Stimulated activated naive CD8-positive, alpha-beta T cell treated with anti-CD3 and anti-CD28 coated beads, Interleukin-15, amount 100 ng/mL, for 72 hours (primary cell): ENCODE measurements at places on chromosomes 2 and 18.

DNA sequence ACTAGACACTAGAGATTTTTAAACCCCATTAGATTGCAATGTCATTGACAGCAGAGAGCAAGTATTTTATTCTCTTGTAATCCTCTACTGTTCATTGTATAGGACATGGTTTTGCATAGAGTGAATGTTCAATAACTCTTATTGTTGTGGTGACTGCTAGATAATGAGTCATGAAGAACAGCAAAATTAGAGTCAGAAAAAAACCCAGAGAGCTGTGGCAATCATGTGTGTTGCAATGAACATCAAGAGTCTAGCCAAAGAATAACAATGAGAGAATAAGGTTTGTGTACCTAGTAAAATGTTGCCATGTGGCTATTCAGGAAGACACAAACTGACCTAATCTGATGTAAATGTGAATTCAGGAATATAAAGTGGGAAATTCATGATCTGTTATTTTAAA lies 684.0 kb downstream of the DSC3 start:
- DNase-seq = no peak

DNA sequence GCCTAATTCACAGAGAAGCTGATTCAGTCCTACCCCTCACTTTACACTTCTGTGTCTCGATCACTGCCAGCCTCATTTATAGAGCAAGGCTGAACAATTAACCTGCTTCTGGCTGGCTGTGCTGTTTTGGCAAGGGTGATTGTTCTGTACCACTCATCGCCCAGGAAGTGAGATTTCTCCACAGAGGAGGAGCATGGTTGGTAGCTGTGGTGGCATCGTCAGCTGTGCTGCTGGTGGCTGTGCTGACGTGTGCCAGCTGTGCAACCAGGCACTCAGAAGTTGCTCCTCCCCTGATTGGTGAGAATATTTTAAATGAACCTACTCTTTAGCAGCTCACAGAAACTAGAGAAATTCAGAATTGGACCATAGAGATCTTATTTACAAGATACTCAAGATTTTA lies 158.3 kb downstream of the EML6 start:
- DNase-seq = no peak

GRCh38 chr18:13416208-13416607 lies 197.6 kb downstream of the LDLRAD4 start:
- DNase-seq = no peak

- DNase-seq = no peak
Observed at GRCh38 chr2:121955426-121955825, 200.0 kb downstream of the TSN start.

GRCh38 chr18:37854396-37854795 lies 288.8 kb upstream of the CELF4 start:
- DNase-seq = no peak

DNA sequence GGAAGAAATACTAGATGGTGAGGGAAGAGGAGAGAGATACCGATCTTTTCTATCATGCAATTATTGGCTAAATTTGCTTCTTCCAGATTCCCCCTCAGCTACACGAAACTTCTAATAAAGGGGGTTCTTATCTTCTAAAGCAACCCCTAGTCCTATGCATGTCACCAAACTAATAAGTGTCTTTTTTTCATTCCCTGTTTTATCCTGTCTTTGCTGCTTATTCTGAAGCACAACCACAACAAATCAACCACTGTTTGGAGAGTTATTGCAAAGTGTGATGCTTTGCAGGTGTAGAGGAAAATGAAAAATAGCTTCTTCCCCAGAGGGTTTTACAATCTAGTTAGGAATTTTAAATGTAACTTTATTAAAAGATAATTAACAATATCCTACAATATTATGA lies 60.8 kb downstream of the EML4 start:
- no peak for DNase-seq

GRCh38 chr2:190598621-190599020 lies 50.3 kb upstream of the NAB1 start:
- no peak for DNase-seq

GRCh38 chr18:35949903-35950627 lies 22.4 kb upstream of the RMP24 start:
- peak; percentile 44 for DNase-seq

- DNase-seq = no peak
Observed at GRCh38 chr2:13227578-13227977, 510.8 kb downstream of the TRIB2 start.

- DNase-seq = no peak
Observed at GRCh38 chr2:19559596-19560240, 201.3 kb upstream of the OSR1 start.

GRCh38 chr18:45777393-45777792 lies 48.1 kb upstream of the SIGLEC15 start:
- no peak for DNase-seq

DNA sequence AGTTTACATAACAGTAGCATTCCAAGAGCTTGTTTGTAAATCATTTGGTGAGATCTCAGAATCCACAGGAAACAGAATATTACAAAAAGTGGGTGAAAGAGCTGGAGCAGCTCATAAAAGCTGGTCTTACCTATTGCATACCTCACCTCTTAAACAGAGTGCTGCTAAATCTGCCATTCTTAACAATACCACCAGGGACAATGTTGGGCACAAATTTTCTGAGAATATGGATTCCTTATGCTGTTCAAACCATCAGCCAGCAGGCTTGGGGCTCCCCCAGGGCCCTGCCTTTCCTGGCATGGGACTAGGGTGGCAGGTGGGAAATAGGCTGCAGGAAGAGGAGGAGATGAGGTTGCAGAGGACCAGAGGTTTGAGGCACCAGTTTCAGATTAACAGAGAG lies 55.6 kb downstream of the TGFA start:
- no peak for DNase-seq

DNA sequence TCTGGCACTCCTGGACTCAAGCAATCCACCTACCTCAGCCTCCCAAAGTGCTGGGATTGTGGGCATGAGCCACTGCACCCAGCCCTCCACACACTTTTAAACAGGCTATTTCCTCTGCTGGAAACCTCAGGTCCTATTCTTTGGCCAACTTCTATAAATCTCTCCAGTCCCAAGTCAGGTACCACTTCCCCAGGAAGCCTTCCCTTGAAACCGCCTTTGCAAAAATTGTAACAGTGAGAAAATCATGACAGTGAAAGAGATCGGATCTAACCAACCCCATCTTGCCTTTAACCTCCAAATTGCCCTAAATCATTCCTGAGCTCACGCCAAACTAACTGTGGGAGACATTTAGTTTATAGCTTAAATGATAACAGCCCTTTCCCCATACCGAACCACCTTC lies 67.3 kb upstream of the CABLES1 start:
- no peak for DNase-seq

GRCh38 chr2:216694082-216694825 lies 1.1 kb downstream of the IGFBP5 start:
- peak; percentile 55 for DNase-seq

DNA sequence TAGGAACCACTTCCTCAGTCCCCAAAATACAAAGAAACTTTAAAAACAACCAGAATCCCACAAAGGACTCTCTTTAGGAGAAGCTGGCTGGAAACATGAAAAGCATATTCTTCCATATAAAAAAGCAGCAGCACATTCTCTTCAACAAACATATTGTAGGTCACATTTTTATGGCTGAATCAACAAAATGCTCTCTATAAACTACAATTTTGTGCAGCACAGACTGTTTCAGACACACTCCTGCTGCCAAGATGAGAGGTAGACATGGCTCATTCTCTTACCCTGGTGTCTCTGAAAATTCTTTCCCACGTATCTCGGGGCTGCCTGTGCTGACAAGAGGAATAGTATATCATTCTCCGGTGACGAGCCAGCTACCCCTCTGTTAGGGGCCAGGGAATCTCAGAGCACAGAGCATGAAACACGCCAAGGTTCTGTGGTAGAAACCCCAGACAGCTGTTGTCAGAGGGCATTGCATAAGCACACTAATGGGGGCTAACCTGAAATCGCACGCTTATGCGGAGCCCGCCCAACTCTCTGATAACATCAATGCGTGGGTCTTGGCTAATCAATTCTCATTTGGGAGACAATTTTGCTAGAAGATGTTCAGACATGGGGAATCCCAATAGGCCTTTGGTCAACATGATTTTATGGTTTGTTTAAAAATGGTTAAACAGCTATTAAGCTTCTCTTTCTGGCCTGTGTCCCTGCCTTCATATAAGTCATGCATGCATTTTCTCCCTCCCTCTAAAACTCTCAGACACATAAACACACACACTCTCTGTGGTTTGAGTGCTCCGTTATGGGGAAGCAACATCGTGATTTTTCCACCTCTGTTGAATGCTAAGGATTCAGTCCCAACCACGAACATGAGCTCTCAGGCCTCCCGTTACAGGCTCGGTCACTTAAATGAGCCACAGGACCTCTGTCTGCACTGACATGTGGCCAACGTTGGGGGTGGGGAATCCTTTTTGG lies 177.5 kb downstream of the INO80D start:
- DNase-seq = no peak

- no peak for DNase-seq
Observed at GRCh38 chr2:50746526-50746925, 285.4 kb downstream of the NRXN1 start.

- no peak for DNase-seq
Observed at GRCh38 chr2:216799873-216800431, 59.9 kb downstream of the TNP1 start.

DNA sequence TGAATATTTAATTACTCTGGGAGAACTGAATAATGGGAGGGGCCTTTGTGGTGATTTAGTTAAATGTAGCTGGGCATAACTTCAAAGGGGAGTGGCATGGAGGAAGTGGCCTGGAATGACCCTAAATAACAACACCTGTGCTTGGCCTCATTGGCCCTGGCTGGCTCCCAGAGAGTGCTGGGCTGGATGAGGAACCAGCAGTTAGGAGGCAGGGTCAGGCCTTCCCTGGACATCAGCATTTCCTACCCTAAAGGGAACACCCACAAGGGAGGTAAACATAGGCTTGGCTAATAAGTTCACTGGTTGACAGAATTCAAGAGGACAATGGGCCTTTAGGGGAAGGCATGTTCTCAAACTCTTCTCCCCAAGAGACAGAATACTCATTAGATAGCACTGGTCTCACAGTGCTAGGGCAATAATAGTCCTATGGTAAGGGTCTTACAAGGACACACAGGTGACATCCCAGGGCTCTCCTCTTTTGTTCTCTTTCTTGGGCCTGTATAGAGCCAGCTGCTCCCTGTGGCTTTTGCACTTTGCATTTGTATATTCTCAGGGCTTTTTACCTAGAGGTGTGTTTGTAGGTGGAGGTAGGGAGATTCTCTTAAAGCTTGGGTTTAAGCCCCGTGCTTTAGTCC lies 106.8 kb downstream of the ZNF519 start:
- DNase-seq = no peak

- no peak for DNase-seq
Observed at GRCh38 chr2:70939001-70939838, 3.5 kb downstream of the ATP6V1B1 start.

DNA sequence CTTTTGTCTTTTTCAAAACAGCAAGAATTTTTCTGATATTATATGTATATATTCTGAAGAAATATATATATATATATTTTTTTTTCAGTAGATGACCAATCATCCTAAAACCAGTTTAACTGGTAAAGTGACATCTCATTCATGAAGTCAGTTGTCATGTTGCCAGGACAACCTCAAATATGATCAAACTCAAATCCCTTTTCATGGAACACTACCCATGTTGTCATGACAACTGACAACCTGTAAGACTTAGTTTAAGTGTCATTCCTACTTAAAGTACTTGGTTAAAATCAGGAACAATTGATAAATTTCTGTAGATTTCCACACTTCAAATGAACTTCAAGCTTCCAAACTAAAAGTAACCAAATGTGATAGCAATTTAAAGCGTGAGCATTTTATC lies 101.8 kb upstream of the ERBB4 start:
- DNase-seq = no peak

- DNase-seq = no peak
Observed at GRCh38 chr2:188659656-188660406, 314.3 kb upstream of the COL3A1 start.
